NCI-H460 (cell line): ENCODE measurements at places on chromosomes 3 and 15. TPM values are rescaled to one million over a fixed set of nuclear protein-coding genes. Genes with fewer than 3 reads are reported as not detected.

RLBP1 gene
- total RNA-seq: not detected in 2 replicates

GPR27 gene
- 8.6 and 11.9 TPM in 2 replicates for total RNA-seq

SPG11 gene
- 59.0 and 64.2 TPM in 2 replicates for total RNA-seq

PRKCD gene
- total RNA-seq: 1.0 and 1.8 TPM in 2 replicates

ATR gene
- total RNA-seq: 20.2 and 22.2 TPM in 2 replicates

GRIP2 gene
- total RNA-seq: 0.03 and 0.27 TPM in 2 replicates

CSK gene
- 22.4 and 26.7 TPM in 2 replicates for total RNA-seq

B3GNT5 gene
- total RNA-seq: 8.2 and 9.7 TPM in 2 replicates

OGG1 gene
- total RNA-seq: 10.1 and 13.9 TPM in 2 replicates

TGFBR2 gene
- 5.9 and 7.2 TPM in 2 replicates for total RNA-seq

RAD51 gene
- 4.3 and 7.1 TPM in 2 replicates for total RNA-seq

FRMD5 gene
- not detected in 2 replicates for total RNA-seq

- no peak for DNase-seq
These were observed 84.9 kb downstream of the EEFSEC start for GRCh38 chr3:128238184-128238489.

- DNase-seq: no peak
These were observed 38.3 kb downstream of the RSRC1 start for GRCh38 chr3:158148218-158148617.

DNA sequence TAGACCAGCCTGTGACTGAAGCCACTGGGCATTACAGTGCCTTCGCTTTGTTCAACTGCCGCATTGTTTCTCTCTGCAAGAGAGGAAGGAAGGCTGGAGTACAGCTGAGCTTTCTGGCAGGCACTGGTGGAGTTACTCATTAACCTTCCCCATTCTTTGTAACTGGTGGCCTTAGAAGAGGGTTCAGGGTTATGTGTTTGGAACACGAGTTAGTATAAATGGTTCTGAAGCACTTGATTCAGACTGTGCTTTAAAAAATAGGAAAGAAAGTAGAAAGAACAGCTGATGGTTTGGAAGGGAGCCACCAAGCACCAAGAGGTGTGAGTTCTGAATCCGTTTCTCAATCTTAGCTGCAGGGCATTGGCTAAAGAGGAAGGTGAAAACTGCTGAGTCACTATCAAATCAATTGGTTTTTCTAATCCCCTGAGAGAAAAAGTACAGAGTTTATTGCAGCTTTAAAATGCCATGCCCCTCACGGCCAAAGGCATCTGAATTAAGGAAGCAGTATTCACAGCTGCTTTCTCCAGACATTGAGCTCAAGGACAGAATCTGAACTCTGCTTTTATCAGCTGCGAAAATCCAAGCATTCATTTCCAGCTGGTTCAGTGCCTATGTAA, 3.6 kb downstream of the HGD start:
- DNase-seq: peak; percentile 73

DNA sequence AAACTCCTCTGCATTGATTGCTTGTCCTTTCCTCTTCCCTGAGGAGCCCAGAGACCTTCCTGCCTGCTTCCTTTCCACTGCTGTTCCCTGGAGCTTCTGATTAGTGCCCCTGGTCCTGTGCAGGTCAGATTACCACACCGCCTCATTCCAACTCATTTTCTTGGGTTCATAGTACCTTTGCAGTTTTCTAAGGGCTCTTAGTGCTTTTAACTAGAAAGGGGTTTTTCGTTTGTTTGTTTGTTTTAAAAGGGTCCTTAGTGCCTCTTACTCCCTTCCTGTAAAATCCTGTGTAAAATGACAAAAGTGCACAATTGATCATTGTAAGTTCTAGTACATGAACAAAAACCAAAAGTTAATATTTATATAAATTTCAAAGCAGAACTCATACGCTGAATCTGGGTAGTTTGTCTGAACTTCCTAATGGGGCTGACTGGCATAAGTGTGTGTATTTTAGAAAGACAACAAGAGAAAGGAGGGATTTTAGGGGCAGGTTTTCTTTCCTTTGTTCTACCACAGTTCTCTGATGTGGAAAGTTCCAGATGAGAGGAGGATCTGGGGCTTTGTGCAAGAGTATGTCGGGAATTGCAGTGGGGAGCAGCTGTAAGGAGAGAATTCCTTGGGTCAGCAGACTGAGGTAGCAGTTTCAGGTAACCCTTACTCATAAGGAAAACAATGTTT, 30.6 kb downstream of the SNRK start:
- no peak for DNase-seq

GRCh38 chr3:123396171-123397049, 52.5 kb downstream of the ADCY5 start:
- DNase-seq: no peak

- DNase-seq: no peak
These were observed 221.6 kb upstream of the LMCD1 start for GRCh38 chr3:8279886-8280550.

DNA sequence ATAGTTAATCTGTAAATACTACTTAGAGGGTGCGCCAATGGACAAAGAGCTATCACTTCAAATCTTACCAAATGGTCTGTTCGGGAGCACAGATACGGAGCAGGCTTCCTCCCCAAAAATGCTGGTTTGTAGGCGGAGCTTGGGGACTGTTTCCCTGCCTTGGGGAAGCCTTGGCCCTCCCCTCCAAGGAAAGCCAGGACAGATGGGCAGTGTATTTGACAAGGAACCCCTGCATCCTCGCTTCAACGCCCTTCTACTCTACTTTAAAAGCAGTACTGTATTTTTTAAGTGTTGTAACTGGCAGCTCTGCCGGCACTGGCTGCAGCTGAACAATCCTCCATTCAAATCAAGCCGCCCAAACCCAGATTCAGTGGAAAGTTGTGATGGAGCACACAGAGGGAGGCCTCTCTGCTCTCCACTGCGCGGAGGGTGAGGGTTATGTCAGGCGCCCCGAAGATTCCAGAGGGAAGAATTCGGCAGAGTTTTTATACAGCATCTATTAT, 83.1 kb upstream of the FNDC3B start:
- no peak for DNase-seq

GRCh38 chr3:43627360-43627759, 5.5 kb upstream of the ANO10 start:
- DNase-seq: no peak

- DNase-seq: no peak
These were observed 39.3 kb upstream of the UACA start for GRCh38 chr15:70802629-70803028.

DNA sequence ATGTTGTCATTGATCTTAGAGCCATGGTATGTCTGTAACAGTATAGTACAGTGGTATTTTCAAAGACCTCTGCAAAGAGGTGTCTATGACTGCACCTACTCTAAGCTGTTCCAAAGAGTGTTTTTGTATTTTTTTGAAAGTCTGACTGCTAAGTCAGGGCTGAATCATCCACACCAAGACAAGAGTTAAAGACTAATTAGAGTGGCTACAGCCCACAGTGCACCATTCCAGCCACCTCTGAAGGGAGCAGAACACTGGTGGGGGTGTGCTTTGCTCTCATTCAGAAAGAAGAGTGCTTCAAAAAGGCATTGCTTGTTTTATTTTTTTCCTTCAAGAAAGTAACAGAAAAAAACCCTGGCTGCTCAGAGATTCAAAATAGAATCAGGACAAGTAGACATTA, 301.4 kb downstream of the GABRG3 start:
- DNase-seq: no peak

DNA sequence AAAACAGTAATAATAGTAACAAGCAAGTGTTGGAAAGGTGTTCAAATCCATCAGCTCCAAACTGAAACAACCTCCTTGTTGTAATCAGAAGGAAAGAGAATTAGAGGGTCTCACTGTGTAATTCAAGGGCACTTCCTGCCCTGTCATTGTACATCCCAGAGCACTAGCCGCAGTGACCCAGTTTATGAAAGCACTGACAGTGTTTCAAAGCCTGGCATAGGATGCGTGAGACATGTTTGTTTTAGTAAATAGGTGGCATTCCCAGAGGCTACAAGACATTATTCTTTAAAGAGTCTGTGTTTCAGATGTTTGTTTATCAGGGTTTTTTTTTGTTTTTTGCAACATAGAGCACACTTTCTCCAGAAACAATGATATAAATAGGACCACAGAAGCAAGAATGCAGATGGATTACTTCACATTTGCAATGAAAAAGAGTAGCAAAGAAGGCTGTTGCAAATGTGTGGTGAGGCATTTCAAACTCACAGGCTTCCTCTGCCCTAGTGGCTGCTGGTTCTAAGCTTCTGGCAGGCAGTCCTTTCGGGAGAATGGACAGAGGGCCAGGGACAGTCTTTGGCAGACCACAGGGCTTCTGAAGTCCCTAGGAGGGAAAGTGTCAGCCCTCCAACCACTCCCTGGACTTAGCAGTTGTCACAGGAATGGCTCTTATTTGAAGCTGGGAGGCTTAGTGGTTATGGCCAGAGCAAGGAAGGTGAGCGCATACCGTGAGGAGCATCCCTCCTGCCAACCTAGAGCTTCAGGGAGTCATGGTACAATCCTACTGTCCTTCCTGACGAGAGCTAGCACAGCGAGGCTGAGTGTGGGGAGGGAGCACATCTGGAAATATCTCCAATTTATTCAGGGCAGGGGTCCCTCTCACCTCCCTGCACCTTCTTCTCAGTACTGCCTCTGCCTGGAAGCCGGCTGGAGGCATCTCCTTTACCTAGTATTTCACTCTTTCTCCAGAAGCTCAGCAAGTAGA, 31.4 kb upstream of the TIPARP start:
- DNase-seq: no peak

DNA sequence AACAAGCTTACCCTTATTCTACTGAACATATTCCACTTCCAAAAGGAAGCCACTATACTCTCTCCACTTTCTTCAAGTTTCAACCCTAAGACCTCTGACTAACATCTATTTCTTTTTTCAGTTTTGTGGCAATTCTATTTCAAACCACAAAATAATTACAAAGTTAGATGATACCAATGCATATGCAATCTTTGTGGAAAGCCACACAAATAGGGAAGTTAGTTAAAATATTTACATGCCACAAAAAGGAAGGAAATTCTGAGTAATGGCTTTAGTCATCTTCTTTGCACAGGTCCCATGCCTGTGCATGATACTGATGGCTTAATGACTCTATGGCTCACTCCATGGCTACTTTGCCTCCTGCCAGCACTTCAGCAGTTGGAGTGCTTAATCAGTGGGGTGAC, 57.0 kb upstream of the MCTP2 start:
- DNase-seq: no peak

DNA sequence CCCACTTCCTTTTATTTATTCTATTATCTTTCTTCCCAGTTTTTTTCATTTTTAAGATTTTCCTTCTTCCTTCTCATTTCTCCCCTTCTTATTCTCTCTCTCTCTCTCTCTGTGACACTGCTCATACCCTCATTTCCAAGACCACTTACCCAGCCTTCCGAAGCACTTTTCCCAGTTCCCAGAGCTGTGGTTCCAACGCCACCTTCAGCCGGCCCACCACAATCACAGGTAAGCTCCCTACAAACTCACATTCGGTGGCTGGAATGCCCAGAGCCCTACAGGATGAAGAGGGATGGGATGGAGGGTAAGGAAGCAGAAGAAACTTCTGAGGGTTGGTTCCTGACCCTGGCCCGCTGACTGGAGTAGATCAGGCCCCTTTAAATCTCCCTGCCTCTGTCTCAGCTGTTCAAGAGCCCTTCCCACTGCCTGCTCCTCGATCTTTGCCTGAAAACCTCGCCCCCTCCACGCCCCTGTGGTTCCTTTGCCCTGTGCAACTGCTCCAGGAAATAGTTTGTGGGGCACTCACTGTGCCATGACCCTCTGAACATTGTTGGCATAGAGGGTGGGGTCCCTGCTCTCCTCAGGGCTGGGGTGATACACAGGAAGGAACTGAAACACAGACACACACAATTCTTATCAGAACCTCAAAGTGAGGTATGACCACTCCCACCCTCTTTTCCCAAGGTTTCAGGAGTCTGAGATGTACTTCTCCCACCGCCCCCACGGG, 4.8 kb downstream of the LPCAT4 start:
- no peak for DNase-seq

GRCh38 chr3:72082186-72082715, 297.3 kb upstream of the PROK2 start:
- no peak for DNase-seq

DNA sequence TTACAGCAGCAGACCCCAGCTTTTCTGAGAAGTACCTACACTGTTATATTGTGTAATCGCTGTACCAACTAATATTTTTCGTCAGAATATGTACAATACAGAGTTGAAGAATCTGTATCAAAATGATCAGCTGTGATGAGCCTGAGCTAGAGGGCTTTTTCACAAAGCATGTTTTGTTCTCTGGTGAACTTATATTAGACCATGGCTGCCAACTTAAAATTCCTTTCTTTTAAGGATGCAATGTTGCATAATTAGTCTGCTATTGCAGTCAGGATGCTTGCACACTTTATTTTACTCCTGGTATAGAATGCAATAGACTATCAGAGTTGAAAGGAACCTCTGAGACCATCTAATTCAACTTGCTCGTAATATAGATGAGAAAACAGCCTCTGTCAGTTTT, 127.8 kb downstream of the RBMS3 start:
- DNase-seq: no peak

- DNase-seq: no peak
These were observed 148.6 kb upstream of the MME start for GRCh38 chr3:154931484-154931883.

GRCh38 chr15:32908872-32909271, 191.1 kb downstream of the GREM1 start:
- no peak for DNase-seq

DNA sequence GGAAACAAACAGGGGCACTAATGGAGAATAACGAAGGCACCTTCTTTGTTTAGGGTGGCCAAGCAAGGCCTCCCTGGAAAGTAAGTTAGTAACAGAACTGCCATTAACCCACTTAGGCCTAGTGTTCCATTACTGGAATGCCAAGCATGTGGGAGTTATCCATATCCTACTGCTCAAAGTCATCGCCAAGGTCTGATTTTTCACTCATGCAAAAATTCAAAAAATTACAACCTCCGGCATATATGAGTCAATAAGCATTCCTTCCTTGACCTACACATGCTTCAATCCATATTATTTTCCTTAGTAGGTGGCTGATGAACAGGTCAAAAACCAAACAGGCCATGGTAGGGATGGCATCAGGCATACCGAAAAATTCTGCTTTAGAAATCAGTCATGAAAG, 1097.2 kb downstream of the FHIT start:
- no peak for DNase-seq

DNA sequence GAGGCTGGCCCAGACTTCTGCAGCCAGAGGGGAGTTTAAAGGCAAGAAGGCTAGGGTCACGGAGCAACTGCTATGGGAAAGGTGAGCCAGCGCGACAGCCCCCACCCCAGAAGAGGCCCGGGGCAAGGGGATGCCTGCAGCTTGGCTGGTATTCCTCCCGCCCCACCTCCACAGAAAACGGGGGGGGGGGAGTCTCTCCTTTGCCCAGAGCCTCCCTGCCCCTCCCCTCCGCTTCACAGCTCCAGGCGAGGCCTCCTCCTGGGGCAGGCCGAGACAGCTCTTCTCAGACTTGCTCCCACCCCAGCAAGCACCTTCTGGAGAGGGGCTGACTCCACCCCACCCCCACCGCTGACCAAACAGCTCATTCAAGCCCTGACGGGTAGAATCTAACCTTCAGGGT, 13.4 kb downstream of the ANP32A start:
- no peak for DNase-seq

GRCh38 chr15:90994059-90994416, 297 bp downstream of the PRC1 start:
- no peak for DNase-seq

- DNase-seq: peak; percentile 27
These were observed 32.1 kb upstream of the EBLN2 start for GRCh38 chr3:73029321-73029796.
